ENCODE measurements at places on chromosomes 2 and 18. TPM values are rescaled to one million over a fixed set of nuclear protein-coding genes. Genes with fewer than 3 reads are reported as not detected.

DNA sequence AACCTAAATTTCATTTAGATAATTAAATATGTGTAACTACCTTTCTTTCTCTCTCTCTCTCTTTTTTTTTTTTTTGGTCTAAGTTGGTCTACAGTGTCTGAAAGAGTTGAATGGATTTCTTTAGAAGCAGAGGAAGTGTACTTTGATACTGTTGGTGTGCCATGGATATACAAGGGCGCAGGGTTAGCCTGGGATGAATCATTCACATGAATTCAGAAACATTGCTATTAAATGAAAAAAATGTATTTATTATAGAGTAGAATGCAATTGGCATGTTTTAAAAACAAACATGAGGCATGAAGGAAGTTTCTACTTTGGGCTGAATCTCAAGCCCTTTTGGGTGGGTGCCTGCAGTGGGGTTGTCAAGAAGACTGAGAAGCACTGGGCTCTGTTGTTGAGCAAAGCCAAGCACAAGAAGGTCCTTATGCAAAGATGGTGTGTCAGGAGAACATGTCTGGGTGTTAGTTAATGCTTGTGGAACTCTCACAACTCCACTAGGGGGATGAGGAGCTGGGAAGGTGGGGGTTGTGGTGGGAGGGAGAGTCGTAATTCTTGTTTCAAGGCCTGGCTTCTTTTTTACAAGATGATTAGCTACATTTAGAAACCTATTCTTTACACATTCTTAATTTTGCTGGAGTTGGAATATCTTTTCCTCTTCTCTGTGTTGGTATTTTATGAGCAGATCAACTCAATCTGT is 57.9 kb downstream of the LYPD6 start:
- DNase-seq: no peak

DNA sequence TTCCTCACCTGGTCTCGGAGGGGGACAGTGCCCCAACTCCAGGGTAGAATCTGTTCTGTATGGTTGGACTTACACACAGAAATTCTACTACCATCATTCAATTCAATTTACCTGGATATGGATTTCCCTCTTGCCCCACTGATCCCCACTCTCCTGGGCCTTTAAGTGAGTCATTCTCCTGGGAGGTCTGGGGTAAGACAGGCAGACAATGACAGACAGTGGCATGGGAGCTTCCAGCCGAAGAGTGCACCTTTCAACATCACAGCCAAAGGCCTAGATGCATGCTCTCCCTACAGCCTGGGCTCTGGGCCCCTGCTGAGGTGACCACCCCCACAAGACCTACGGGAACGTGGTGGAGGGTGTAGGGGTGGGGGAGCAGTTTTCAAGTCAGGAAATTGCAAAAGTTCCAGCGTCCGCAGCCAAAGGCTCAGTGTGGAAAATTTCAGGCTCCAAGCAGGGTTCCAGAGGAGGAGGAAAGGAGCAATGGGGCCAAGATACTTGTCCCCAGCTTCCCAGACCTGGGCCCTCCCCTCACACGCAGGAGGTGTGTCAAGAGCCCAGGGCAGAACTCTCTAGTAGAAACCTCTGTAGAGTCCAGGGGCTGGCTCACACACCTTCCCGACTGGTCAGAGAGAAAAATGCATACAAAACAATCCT is 296.4 kb downstream of the CYP26B1 start:
- DNase-seq: no peak

DNA sequence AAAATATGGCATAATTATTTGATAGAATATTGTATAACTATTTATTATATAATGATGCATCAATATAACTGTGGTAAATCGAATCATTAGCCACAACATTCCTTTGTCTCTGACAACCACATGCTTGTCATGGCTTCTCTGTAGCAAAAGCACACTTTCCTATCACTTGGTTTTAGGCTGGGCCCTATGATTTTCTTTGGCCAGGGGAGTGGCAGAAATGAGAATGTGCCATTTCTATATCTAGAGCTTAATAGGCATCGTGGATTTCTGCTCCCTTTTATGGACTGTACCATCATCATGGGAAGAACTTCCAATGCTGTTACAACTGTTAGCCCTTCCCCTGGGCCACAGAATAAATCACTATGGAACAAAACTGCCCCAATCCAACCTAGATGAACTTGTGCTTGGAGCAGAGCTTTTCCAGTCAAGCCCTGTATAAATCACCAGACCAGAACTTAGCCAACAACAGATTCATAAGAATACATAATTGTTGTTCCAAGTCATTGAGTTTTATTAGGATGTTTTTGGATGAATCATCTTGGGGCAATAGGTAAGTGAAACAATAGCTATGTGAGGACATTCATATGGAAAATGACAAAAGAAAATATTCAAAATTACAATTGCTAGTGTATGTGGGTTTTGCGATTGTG is 715.8 kb downstream of the ERBB4 start:
- DNase-seq: no peak

DNA sequence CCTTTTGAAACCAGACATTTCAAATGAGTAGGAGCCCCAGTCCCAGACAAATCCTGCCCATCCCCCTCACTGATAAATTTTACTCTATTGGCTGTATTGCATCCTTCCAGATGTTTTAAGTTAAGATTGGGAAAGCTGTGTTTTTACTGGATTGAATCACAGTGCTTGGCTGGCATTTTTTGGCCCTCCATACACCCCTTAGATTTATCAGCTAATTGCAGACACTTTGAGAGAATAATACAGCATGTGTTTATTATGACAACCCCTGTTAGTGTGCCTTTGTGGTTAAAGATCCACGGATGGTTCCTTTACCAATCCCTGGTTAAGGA is 74.9 kb downstream of the ANTXR1 start:
- no peak for DNase-seq

- DNase-seq: no peak
These were observed 369.6 kb downstream of the PID1 start for GRCh38 chr2:228901531-228901930.

- no peak for DNase-seq
These were observed 11.1 kb downstream of the RTTN start for GRCh38 chr18:70194227-70194890.

GRCh38 chr2:217163987-217164386 is 304.1 kb upstream of the TNP1 start:
- DNase-seq: no peak

- DNase-seq: no peak
These were observed 131.0 kb upstream of the CHAC2 start for GRCh38 chr2:53636596-53636995.

- no peak for DNase-seq
These were observed 209.6 kb downstream of the RPRM start for GRCh38 chr2:153268941-153269461.

DNA sequence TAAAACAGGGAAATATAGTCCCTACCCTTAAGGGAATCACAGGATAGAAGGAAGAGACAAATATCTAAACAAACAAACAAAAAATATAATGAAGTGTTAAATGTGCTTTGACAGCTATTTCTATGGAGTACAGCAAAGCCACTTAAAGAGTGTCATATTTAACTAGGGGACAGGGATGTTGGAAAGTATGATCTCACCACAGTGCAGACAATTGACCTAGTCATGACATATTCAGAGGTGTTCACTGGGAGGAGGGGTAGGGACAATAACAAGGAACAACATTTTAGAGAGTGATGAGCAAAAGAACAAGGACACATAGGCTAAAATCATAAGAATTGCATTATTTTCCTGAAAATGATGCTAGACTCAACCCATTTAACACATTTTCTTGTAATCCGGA is 107.5 kb downstream of the TMEM163 start:
- no peak for DNase-seq

- DNase-seq: no peak
These were observed 69.3 kb upstream of the ATL2 start for GRCh38 chr2:38446418-38446817.

- DNase-seq: no peak
These were observed 89.3 kb downstream of the SPP2 start for GRCh38 chr2:234139755-234140154.

DNA sequence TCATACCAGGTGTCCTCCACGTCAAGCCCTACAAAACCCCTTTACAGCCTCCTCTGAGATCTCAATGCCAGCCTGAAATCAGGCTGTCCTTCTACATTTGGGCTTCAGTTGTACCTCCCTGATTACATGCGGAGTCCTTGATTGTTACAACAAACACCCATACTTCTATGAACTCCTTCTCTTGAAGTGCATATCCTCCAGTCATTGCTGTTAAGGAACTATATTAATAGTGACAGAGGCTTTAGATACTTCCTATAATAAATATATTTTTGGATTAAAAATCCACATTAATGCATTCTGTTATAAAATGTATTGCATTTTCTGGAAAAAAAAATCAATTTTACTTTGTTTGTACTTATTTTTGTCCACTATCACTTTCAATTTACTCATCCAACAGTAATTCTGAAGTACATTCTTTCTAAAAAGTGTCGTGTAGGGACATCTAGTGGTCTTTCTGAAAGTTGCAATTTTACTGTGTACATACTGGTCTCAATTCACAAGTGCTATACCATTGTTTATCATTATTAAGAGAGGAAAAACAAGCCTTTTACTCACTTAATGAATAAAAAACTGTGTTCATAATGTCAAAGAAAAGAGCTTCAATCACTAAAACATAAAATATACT is 316.4 kb downstream of the DSEL start:
- DNase-seq: peak; percentile 46

Gene CD226
- polyA plus RNA-seq: 4.1 TPM

Gene COL6A3
- polyA plus RNA-seq: 233 TPM

Gene ANKRD30BL
- polyA plus RNA-seq: 0.74 TPM

All from right renal pelvis (tissue), 4 donors.